ENCODE measurements at places on chromosomes 4 and X. TPM values are rescaled to one million over a fixed set of nuclear protein-coding genes. Genes with fewer than 3 reads are reported as not detected.

DNA sequence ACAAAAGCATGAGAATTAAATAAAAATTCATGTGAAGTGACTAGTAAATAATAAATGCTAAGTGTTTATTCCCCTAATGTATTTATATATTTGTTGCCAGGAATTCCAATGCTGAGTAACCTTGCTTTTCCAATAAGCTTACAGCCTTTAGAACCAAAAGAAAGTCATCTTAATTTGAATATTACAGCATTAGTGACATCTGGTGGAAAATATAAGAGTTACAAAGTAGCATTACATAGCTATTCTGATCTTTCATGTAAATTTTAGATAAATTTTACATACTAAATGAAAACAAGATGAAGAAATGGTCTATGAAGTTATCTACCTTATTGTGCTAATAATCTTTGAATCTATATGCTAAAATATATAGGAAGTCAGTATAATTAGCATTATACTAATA is 10.4 kb downstream of the MAD2L1 start:
- H3K4me1 ChIP-seq: peaks cover 10% of the 10 kb centered on the region
- H3K27ac ChIP-seq: no peak overlapping the region
- DNase-seq: no peak
- H3K27me3 ChIP-seq: no peaks in the 10 kb centered on the region
- H3K4me3 ChIP-seq: no peak overlapping the region
- peaks cover 42% of the 10 kb centered on the region for H3K36me3 ChIP-seq

DNA sequence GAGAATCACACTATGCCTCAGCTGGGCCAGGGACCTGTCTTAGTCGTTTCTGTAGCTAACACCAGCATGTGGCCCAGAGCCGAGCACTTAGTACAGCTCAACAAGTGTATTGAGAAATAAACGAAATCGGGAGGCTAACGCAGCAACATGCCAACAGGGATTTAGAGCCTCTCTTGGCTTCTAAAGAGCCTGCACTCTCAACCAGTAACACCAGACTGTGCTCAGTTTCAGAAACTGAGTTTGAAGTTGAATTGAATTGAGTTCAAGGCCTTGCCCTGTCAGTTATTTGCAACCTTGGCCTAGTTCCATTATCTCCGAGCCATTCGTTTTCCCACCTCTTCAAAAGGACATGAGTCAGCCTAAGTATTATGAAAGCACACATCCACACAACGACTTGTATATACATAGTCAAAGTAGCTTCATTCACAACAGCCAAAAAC is 71.3 kb upstream of the LDB2 start:
- no peaks in the 10 kb centered on the region for H3K27me3 ChIP-seq
- no peaks in the 10 kb centered on the region for H3K36me3 ChIP-seq
- H3K27ac ChIP-seq: no peak overlapping the region
- DNase-seq: no peak
- H3K4me1 ChIP-seq: no peaks in the 10 kb centered on the region

DNA sequence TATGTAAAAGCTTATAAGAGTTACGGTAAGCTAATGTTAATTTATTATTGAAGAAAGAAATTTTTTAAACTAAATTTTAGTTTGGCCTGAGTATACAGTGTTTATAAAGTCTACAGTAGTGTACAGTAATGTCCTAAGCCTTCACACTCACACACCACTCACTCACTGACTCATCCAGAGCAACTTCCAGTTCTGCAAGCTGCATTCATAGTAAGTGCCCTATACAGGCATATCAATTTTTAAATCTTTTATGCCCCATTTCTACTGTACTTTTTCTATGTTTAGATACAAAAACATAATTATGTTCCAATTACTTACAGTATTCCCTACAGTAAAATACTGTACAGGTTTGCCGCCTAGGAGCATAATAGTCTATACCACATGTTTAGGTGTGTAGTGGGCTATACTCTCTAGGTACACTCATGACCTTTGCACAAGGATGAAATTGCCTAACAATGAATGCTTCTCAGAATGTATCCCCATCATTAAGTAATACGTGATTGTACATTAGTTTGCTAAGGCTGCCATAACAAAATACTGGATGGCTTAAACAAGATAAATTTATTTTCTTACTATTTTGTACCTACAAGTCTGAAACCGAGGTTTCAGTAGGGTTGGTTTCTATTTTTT is 333.8 kb upstream of the PCDH7 start:
- H3K4me3 ChIP-seq: no peak overlapping the region
- no peaks in the 10 kb centered on the region for H3K27me3 ChIP-seq
- H3K4me1 ChIP-seq: no peaks in the 10 kb centered on the region
- H3K27ac ChIP-seq: no peak overlapping the region
- H3K36me3 ChIP-seq: no peaks in the 10 kb centered on the region

- peaks cover 18% of the 10 kb centered on the region for H3K36me3 ChIP-seq
- H3K4me1 ChIP-seq: peaks cover 3% of the 10 kb centered on the region
- H3K27ac ChIP-seq: no peak overlapping the region
- DNase-seq: no peak
Observed at GRCh38 chr4:102751941-102752340, 8.8 kb downstream of the MANBA start.

DNA sequence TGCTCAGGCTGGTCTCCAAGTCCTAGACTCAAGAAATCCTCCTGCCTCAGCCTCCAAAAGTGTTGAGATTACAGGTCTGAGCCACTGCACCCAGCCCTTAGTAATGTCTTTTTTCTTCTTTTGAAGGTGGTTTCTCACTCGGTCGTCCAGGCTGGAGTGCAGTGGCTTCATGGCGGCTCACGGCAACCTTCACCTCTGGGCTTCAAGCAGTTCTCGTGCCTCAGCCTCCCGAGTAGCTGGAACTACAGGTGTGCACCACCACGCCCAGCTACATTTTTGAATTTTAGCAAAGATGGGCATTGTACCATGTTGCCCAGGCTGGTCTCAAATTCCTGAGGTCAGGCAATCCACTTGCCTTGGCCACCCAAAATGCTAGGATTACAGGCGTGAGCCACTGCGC is 32.3 kb upstream of the ASMTL start:
- H3K36me3 ChIP-seq: peaks cover 73% of the 10 kb centered on the region
- no peak overlapping the region for H3K4me3 ChIP-seq
- H3K4me1 ChIP-seq: peaks cover 69% of the 10 kb centered on the region
- H3K27me3 ChIP-seq: no peaks in the 10 kb centered on the region
- DNase-seq: peak; percentile 19

GRCh38 chr4:112564706-112565270 is 48.8 kb upstream of the NEUROG2 start:
- H3K4me3 ChIP-seq: no peak overlapping the region
- peaks cover 34% of the 10 kb centered on the region for H3K36me3 ChIP-seq
- H3K27me3 ChIP-seq: no peaks in the 10 kb centered on the region

DNA sequence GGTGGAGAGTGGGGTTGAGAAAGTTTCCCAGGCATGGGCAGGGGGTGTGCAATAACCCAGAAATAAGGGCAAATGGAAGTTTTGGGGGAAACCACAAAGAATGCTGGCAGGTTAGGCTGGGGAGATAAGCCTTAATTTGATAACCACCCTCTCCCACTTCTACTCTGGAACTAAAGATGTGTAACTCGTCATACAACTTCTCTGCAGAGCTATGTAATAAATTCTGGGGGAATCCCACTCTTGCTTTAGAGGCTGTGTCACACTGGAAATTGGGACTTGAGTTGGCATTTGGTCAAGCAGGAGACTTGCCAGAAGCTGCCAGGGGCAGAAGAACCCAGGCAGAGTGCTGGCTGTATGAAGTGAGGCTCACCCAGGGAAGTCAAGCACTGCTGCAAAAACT is 170.9 kb upstream of the CPEB2 start:
- no peak for DNase-seq
- H3K4me3 ChIP-seq: no peak overlapping the region
- no peaks in the 10 kb centered on the region for H3K4me1 ChIP-seq

Gene SPANXA1
- total RNA-seq: not detected

Gene TMPRSS11F
- total RNA-seq: not detected

Gene ARSJ
- not detected for total RNA-seq

Gene ARHGEF38
- total RNA-seq: not detected
